H7 (cell line): ENCODE measurements at places on chromosomes 7 and 10. TPM values are rescaled to one million over a fixed set of nuclear protein-coding genes. Genes with fewer than 3 reads are reported as not detected.

Gene C7orf25
- 3.0 and 5.4 TPM in 2 replicates for total RNA-seq

Gene SEC61A2
- total RNA-seq, result 11.0 and 14.5 TPM in 2 replicates

Gene C10orf90
- 0.62 TPM in 1 of 2 replicates, not detected in the other for total RNA-seq

Gene EPDR1
- total RNA-seq, result 7.3 and 8.3 TPM in 2 replicates

Gene PRLHR
- not detected in 2 replicates for total RNA-seq

Gene FKBP14
- 12.5 and 15.3 TPM in 2 replicates for total RNA-seq

Gene ELN
- 2.7 and 5.3 TPM in 2 replicates for total RNA-seq

Gene TEX47
- not detected in 2 replicates for total RNA-seq

Gene PTPN12
- total RNA-seq, result 40.9 and 57.0 TPM in 2 replicates

Gene SOSTDC1
- total RNA-seq, result not detected in 2 replicates

Gene ST8SIA6
- total RNA-seq, result 1.8 and 2.9 TPM in 2 replicates

Gene KAZALD1
- 11.9 and 22.0 TPM in 2 replicates for total RNA-seq

Gene SH2D4B
- not detected in 2 replicates for total RNA-seq
